A375 (cell line): ENCODE measurements at places on chromosomes 11 and 22. TPM values are rescaled to one million over a fixed set of nuclear protein-coding genes. Genes with fewer than 3 reads are reported as not detected.

Gene TBX1
- not detected in 2 replicates for total RNA-seq

Gene PNPLA3
- total RNA-seq: 2.5 and 5.7 TPM in 2 replicates

Gene INS
- not detected in 2 replicates for total RNA-seq

Gene SHISA8
- not detected in 2 replicates for total RNA-seq

Gene PLAAT2
- total RNA-seq: not detected in 2 replicates

Gene SUSD2
- 6.1 and 7.4 TPM in 2 replicates for total RNA-seq

Gene OR52H1
- total RNA-seq: not detected in 2 replicates

Gene C11orf16
- total RNA-seq: not detected in 2 replicates

Gene OR5F1
- not detected in 2 replicates for total RNA-seq

Gene HBG1
- not detected in 2 replicates for total RNA-seq

Gene RHOD
- not detected in 2 replicates for total RNA-seq

Gene GTSE1
- total RNA-seq: 20.5 and 20.7 TPM in 2 replicates

Gene OR2AT4
- not detected in 2 replicates for total RNA-seq

Gene OR2D2
- 0.40 TPM in 1 of 2 replicates, not detected in the other for total RNA-seq
